ENCODE measurements at places on chromosomes 6 and 20.
A peak's percentile ranks its signal among the peaks of the same experiment; 100 is the strongest.

GRCh38 chr6:133169901-133170300 is 71.3 kb upstream of the EYA4 start:
- no peak overlapping the region for H3K4me3 ChIP-seq
- H3K36me3 ChIP-seq, result no peaks in the 10 kb centered on the region
- H3K27me3 ChIP-seq, result no peaks in the 10 kb centered on the region
- H3K4me1 ChIP-seq, result no peaks in the 10 kb centered on the region
- DNase-seq, result no peak

DNA sequence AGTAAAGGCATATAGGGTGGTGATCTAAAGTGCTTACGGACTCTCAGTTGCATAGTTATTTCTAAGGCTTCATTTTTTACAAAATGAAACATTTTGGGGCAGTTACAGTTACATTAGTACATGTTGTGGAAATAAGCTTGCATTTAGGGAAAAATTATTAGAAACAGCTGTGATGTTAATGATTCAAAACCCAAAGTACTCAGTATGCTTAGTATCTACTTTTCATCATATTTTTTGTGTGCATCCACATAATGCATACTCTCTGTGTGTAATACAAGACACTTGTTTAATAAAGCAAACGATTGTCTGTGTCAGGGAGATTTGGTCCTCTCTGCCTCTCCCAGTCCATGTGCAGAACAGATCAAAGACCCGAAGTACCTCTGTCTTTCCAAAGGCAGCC is 11.4 kb upstream of the TBX18 start:
- peaks cover 53% of the 10 kb centered on the region for H3K27me3 ChIP-seq
- no peak overlapping the region for H3K4me3 ChIP-seq
- no peak for DNase-seq
- no peak overlapping the region for H3K27ac ChIP-seq
- no peaks in the 10 kb centered on the region for H3K36me3 ChIP-seq
- H3K4me1 ChIP-seq, result peaks cover 4% of the 10 kb centered on the region

GRCh38 chr6:32894085-32895005 is 40.4 kb downstream of the PSMB9 start:
- H3K27ac ChIP-seq, result peak overlapping the region; percentile 95
- peaks cover 39% of the 10 kb centered on the region for H3K4me1 ChIP-seq
- H3K36me3 ChIP-seq, result peaks cover 9% of the 10 kb centered on the region
- DNase-seq, result peak; percentile 95
- H3K4me3 ChIP-seq, result peak overlapping the region; percentile 99

- DNase-seq, result no peak
- no peaks in the 10 kb centered on the region for H3K36me3 ChIP-seq
- H3K4me1 ChIP-seq, result no peaks in the 10 kb centered on the region
- H3K27ac ChIP-seq, result no peak overlapping the region
- H3K27me3 ChIP-seq, result peaks cover 1% of the 10 kb centered on the region
- no peak overlapping the region for H3K4me3 ChIP-seq
These were observed 41.7 kb upstream of the AIG1 start for GRCh38 chr6:143018955-143019354.

GRCh38 chr6:115680621-115681020 is 380.1 kb downstream of the FRK start:
- no peak for DNase-seq
- H3K4me3 ChIP-seq, result no peak overlapping the region
- H3K27me3 ChIP-seq, result no peaks in the 10 kb centered on the region
- no peaks in the 10 kb centered on the region for H3K36me3 ChIP-seq
- no peak overlapping the region for H3K27ac ChIP-seq

DNA sequence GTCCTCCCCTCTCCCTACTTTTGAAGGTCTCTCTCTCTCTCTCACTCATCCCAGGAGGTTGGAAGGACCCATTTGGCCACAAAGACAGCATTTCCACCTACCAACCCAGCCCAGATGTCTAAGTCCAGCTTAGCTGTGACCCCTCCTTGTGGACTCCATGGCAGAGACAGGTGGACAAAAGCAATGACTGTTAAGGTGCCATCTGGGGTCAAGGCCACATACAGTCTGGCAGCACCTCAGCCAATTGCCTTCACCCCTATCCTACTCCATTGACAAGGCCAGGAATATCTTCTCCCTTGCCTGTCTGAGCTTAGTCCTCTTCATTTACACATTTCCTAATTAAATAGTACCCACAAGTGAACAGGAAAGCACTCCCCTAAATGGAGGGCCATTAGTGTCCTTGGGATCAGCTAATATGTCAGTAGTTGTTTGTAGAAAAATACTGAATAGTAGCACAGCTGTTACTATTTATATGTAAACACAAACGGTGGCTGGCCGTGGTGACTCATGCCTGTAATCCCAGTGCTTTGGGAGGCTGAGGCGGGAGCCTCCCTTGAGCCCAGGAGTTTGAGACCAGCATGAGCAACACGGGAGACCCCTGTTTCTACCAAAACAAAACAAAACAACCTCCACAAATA is 28.8 kb downstream of the GCM1 start:
- H3K36me3 ChIP-seq, result no peaks in the 10 kb centered on the region
- no peak overlapping the region for H3K27ac ChIP-seq
- no peaks in the 10 kb centered on the region for H3K4me1 ChIP-seq
- no peak for DNase-seq

GRCh38 chr6:149317644-149318571 is at the start of gene TAB2:
Gene TAB2 (plus strand): TSS chr6:149317712. CDS start chr6:149369998, 52,286 bp downstream.
- peak; percentile 59 for DNase-seq
- H3K4me1 ChIP-seq, result peaks cover 53% of the 10 kb centered on the region
- H3K36me3 ChIP-seq, result peaks cover 35% of the 10 kb centered on the region
- H3K27me3 ChIP-seq, result no peaks in the 10 kb centered on the region
- peak within 1 kb of the TSS; percentile 98 for H3K27ac ChIP-seq
- peak within 1 kb of the TSS; percentile 95 for H3K4me3 ChIP-seq

GRCh38 chr6:156780962-156781853 is 4.0 kb downstream of the ARID1B start:
- peaks cover 44% of the 10 kb centered on the region for H3K4me1 ChIP-seq
- H3K4me3 ChIP-seq, result peak overlapping the region; percentile 80

DNA sequence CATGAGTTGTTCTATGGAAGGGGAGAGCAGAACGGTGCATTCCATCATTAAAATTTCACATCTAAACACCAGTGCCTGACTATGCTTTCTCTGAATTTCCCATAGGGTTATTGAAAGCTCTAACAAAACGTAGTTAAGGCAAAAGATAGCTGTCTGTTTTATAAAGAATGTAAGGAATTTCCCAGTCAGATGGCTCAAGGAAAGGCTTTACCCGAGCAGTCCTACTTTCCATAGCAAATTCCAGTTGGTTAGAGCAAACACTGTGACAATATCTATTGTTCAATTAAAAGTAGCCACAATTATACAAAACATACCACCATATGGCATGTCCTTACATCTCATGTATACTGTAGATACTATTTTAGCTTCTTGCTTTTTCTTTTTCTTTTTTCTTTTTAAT is 1059.5 kb upstream of the FLRT3 start:
- no peak for DNase-seq
- no peaks in the 10 kb centered on the region for H3K27me3 ChIP-seq
- H3K36me3 ChIP-seq, result no peaks in the 10 kb centered on the region
- H3K4me3 ChIP-seq, result no peak overlapping the region
- no peaks in the 10 kb centered on the region for H3K4me1 ChIP-seq
- H3K27ac ChIP-seq, result no peak overlapping the region

GRCh38 chr6:5752391-5752680 is 254.4 kb downstream of the NRN1 start:
- no peak overlapping the region for H3K4me3 ChIP-seq
- no peaks in the 10 kb centered on the region for H3K27me3 ChIP-seq
- H3K4me1 ChIP-seq, result no peaks in the 10 kb centered on the region

- peaks cover 15% of the 10 kb centered on the region for H3K36me3 ChIP-seq
- H3K27ac ChIP-seq, result peak overlapping the region; percentile 67
- H3K27me3 ChIP-seq, result no peaks in the 10 kb centered on the region
- H3K4me3 ChIP-seq, result no peak overlapping the region
- peaks cover 51% of the 10 kb centered on the region for H3K4me1 ChIP-seq
These were observed 146.7 kb upstream of the TAB2 start for GRCh38 chr6:149170564-149171452.

Data from activated T-helper 2 cell treated with anti-CD3 and anti-CD28 coated beads, Interferon-gamma antibody, Interleukin-2, Interleukin-4, amounts not matched to agents 10 μg/mL and 5 μg/mL and 100 μg/mL, durations not matched to agents 14 hours and 24 hours and 36 hours (primary cell).